Hypothalamus (tissue), 51 donors: ENCODE measurements at places on chromosomes 11 and 22.

DNA sequence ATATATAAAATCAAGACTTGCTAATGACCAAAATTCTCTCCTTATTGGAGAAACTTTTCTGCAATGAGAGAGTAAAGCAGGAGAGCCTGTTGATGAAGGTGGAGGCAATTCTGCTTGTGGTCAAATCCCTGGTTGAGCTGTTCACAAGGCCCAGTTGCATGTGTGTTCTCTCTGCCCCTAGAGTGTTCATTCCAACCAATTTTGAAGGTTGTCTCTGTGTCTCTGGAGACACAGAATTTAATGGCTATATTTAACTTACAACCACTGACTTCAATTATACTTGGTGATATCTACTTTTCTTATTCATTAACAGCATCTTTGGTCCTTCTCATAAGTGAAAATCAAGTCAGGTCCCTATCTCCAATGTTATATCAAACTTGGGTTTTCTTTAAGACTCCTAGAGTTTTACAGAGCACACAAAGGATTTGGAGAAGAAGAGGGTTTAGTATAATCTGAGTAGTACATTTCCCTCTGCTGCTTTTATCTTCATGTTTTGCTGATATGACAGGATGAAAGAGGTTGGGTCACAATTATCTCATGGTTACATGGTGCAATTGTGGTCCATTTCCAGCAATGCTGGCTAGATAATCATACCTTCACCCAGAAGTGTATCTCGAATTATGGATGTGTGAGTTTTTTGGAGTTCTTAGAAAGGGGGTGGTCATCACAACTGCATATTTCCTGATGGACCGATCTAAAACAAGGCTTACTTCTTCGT, 4.0 kb downstream of the OOSP4A start:
- no peak for DNase-seq

- no peak for DNase-seq
Observed at GRCh38 chr11:44140372-44140771, 44.9 kb downstream of the EXT2 start.

DNA sequence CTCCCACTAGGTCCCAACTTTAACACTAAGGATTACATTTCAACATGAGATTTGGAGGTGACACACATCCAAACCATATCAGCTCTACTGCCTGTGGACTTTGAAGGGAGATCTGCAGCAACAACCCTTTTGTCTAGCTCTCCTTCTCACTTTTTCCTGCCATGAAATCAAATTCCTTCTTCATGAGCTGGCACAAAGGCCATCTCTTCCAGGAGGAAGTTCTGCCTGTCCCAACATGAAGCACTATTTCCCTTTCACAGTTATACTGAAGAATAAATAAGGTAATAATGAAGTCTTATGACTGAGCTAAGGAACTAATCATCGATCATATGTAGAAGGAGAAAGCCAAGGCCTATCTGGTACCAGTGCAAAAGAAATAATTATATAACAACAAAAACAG, 253.5 kb upstream of the TENM4 start:
- DNase-seq, result no peak

GRCh38 chr11:111748035-111748804, 18.0 kb downstream of the PPP2R1B start:
- no peak for DNase-seq

- DNase-seq, result no peak
Observed at GRCh38 chr11:74731301-74732094, at the start of gene CHRDL2. Gene CHRDL2, minus strand, starts transcription at chr11:74731426. Its CDS starts 538 bp downstream, at chr11:74730888.

DNA sequence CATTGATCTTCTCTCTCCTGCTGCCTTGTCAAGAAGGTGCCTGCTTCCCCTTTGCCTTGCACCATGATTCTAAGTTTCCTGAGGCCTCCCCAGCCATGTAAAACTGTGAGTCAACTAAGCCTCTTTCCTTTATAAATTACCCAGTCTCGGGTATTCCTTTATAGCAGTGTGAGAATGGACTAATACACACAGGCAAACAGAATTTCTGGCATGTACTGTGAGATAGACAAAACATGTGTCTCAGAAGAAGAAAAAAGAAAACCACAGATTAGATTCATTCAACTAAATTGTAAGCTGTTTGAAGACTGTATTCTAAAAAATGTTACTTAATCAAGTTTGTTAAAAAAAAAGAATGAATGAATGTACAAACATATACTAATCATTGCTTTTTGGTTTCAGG, 1.5 kb upstream of the MMP20 start:
- no peak for DNase-seq

DNA sequence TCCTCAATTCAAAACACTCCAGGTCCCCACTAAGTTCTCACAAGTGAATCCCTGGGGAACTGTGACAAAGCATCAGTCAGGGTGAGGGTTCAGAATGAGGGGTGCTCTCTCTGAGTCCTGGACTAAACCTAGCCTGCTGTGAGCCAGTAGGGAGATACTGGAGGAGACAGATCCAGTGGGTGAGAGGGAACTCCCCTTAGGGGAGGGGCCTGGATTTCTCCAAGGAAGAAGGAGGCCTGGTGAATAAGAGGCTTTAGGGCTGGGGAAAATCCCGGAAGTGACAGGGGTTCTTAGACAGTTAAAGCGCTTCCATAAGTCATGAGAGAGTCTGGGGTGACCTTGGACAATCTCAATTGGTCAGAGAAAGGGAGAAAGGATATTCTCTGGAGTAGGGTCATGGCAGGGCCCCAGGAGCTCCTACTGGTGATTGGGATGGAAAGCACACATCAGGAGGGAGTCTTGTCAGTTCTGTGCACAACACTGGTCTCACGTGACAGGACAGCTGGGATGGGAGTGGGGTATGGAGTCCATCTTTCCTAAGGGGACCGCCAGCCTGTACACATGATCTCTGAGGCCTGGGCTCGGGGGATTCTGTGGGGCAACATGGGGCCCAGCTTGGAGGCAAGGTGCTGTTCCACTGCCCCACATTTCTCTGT, 1.5 kb downstream of the TBC1D10A start:
- no peak for DNase-seq

DNA sequence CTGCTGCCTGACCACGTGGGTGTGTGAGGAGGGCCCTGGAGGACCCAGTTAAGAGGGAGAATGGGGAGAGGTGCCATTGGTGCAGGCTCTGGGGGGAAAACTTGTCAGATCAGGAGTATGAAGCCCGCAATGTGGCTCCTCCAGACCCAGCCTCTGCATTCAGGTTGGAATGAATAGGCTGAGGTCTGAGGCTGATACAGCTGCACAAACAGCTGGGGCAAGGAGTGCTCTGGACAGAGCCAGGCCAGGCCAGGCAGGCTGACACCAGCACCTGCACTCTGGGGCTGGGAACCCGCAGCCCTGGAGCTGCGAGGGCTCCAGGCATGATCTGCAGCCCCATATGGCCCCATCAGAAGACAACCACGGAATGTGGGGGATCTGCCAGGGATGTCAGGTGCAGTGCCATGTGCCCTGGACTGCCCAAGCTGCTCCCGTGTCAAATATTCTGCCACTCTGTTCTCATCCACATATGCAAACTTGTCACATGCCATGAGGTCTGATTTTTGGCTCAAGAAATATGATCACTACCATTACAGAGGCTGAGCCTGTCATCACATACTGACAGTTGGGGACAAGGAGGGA, 27.2 kb upstream of the KCNJ11 start:
- DNase-seq, result no peak

GRCh38 chr11:130715877-130716220, 200.4 kb downstream of the SNX19 start:
- DNase-seq, result no peak

DNA sequence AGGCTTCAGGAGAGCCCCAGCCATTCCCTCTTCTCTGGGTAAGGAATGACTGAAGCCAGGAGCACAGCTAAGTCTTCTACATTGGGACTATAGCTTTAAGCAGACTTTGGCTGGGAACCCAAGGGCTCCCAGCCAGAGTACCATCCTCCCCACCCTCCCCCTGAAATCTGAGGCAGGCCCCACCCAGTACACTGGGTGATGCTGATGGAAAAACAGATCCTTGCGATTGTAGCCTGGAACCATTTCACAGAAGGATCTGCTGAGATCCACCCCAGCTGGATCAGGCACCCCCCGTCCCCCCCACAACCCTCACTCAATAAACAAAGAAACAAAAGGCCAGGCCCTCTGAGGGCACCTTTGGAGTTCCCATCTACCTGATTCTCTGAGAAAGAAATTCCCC, 39.8 kb downstream of the IL18BP start:
- peak; percentile 67 for DNase-seq

- DNase-seq, result peak; percentile 44
Observed at GRCh38 chr22:29202212-29203192, 3.2 kb upstream of the EMID1 start.
